RKO (cell line): ENCODE measurements at places on chromosomes 1 and 21.
A peak's percentile ranks its signal among the peaks of the same experiment; 100 is the strongest.

DNA sequence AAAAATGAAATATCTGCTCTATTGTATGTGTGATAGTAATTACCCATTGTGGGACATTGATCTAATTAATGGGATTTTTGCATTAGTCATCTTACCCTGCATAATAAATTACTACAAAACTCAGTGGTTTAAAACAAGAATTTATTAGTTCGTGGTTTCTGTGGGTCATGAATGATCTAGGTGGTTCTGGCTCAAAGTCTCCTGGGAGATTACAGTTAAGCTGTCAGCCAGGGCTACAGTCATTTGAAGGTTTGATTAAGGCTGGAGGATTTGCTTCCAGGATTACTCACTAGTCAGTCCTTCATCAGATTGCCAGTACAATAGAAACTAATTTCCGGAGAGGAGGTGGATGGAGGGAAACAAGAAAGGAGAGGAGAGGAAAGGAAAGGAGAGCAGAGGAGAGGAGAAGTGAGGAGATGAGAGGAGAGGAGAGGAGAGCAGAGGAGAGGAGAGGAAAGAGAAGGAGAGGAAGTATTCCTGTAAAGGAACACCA lies 60.4 kb upstream of the TNFSF4 start:
- DNase-seq: no peak

GRCh38 chr1:205571747-205572146 lies 60.1 kb downstream of the ELK4 start:
- no peak for DNase-seq

DNA sequence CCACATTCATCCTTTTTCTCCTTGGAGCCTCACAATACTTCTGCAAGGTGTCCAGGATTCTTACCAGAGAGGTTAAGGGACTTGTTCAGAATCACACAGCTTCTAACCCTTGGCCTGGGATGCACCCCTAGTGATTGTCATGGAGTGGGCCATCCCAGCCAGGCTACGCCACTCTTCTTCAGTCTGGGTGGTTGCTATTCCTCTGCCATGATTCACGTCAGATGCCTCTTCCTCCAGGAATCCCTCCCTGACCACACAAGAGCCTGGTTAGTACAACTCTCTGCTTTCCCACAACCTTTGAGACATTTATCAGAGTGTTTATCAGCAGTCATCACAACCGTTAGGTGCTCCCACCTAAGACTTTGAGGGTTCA lies 121.8 kb downstream of the EPHB2 start:
- DNase-seq: peak; percentile 15

- DNase-seq: no peak
Measured at GRCh38 chr1:5909576-5910275, 82.5 kb downstream of the NPHP4 start.

DNA sequence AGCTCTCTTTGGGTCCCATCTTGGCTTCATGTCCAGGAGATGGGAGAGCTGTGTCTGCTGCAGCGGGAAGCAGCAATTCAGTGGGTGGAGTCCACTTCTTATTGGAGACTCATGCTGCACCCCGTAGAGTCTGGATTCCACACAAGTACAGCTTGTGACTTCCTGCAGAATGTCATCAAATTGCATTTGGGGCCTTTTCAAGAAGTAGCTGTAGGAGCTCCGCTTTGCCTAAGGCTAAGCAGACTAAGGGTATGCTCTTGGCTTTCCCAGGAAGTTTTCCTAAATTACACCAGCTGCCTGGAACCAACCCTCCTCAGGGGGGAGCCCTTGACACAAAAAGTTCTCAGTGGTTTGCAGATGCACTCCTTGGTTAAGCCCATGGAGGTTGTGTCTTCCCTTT lies 5.7 kb upstream of the MOB3C start:
- DNase-seq: peak; percentile 34

- no peak for DNase-seq
Measured at GRCh38 chr1:117049857-117050256, 10.3 kb upstream of the TTF2 start.

GRCh38 chr1:207565546-207566468 lies 69.8 kb downstream of the CR1 start:
- DNase-seq: peak; percentile 32

DNA sequence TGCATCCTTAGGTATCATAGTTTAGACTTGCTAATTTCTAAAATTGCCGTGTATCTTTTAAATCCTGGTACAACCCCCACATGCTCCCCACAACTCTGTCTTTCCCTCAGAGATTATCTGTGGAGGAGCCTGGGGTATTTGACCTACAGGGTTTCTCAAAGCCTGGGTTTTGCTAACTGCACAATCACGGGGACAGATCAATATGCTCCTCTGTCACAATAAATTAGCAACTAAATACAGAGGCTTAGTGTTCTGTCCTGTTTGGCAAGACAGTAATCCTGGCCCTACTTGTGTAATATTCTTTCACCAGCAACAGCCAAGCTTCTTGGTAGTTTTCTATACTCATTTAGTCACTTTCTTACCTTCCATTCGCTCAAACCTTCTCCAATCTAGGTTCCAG lies 8.5 kb downstream of the ECHDC2 start:
- no peak for DNase-seq

GRCh38 chr1:214318356-214318755 lies 37.4 kb downstream of the SMYD2 start:
- no peak for DNase-seq

DNA sequence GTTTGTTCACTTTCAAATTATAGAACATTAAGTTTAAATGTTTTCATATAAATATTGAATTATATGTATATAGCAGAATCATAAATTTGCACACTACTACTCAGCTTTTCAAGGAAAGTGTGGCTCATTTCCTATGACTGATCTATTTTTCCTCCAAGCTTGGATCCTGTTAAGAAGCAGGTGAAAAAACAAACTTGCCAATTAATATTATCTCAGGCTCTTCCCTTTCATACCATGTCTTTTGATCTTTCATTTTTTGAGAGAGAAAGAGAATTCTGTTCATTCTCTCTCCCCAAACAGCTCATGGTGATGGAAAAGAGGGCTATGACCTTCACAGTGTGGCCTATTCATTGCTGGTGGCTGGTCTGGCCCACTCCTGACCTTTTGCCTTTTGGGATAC lies 43.7 kb downstream of the SEC16B start:
- DNase-seq: no peak

DNA sequence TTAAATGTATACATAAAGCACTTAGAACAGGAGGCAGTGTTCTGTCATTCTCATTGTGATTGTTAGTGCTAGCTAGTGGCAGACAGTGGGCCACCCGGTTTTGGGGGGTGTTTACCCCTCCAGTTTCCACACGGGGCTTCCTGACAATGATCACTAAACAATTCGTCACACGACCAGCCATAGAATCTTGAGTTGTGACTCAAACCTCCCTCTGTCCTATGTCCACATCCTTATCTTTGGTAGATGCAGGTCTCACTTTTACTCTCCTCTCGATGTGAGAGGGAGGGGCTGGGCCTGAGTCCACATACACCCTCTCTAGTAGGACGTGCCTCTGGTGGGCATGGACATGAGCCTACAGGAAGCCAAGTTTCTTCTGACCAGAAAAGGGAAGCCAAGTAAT lies 92.6 kb upstream of the SSX2IP start:
- DNase-seq: no peak

GRCh38 chr1:95575291-95575690 lies 341.3 kb downstream of the RWDD3 start:
- no peak for DNase-seq

DNA sequence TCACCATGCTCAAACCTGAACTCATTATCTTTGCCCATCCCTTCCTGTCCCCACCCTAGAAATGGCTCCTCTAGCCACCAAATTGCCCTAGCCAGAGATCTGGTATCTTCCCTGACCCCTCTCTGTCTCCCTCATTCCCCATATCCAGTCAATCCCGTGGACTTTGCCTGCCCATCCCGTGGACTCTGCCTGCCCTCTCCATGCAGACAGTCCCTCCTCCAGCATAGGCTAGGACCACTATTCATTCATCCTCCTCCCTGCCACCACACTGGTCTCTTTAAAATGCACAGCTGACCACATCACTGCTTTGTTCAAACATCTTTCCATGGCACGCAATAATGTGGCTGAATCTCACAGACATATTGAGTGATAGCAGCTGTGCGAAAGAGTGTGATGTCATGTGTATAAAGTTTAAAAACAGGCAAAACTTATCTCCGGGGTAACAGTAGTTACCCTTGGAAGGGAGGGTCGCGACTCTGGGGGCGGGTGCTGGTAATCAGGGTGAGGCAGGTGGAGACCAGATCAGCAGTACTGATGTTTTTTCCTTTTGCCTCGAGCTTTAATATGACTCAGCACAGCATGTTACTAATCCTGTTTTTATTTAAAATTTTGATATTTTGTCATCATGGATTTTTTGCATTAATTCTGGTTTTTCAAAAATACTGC lies 4.8 kb upstream of the SLC2A1 start:
- DNase-seq: no peak

DNA sequence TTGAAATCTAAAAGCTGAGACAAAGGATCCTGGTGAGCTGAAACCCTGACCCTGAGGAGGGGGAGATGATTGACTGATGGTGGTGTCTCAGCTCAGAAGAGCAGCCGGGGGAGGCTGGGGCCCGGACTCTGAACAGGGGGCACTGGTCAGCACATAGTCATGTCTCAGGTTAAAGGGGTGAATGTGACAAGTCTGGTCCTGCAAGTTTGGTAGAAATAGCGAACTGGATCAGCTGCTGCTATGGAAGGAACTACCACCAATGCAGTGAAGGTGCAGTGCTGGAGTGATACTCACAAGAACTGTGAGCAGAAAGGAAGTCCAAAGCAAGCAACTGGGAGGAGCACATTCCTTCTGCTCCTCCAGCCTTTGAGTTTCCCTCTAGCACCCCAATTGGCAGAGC lies 98.8 kb upstream of the SSX2IP start:
- DNase-seq: no peak

DNA sequence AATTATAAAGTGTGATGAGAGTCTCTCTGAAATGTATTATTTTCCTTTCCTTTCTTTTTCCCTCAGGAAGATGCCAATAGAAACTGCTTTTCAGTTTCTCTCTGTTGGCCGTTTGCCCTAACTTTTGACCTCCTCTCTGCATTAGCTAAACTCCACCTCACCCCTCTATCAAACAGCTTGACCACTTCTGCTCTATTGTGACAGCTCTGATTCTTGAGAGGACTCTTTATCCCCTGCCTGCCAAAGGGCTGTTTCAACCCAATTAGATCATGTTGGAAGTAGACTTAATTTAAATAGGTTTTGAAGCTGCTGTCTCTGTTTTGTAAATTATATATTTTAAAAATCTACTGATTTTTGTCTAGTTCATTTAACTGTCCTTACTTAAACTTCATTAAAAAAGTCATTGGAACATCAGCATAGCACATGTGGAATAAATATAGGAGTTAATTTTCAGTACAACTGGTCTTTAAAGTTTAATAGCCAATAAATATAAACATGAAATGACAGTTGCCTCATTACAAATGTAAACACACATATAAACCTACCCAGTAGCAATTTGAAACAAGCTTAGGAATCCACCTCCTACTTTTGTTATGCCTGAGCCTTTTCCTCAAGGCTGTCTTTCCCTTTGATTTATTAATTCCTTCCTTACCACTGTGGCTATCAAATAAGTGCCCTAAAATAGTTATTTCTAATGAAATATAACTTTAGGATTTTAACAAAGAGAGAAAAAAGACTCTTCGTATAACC lies 152.0 kb downstream of the CHRM3 start:
- DNase-seq: no peak

GRCh38 chr1:35173909-35174540 lies 18.9 kb downstream of the SFPQ start:
- DNase-seq: no peak

GRCh38 chr1:209509039-209509438 lies 74.5 kb upstream of the CAMK1G start:
- DNase-seq: no peak
